Right cardiac atrium (tissue), 5 donors: ENCODE measurements at places on chromosomes 2 and 18. TPM values are rescaled to one million over a fixed set of nuclear protein-coding genes. Genes with fewer than 3 reads are reported as not detected.

DNA sequence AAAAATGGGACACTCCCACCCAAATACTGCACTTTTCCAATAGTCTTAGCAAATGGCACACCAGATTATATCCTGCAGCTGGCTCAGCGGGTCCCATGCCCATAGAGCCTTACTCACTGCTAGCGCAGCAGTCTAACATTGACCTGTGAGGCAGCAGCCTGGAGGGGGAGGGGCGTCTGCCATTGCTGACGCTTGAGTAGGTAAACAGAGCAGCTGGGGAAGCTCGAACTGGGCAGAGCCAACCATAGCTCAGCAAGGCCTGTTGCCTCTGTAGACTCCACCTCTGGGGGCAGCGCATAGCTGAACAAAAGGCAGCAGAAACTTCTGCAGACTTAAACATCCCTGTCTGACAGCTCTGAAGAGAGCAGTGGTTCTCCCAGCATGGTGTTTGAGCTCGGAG is 110.4 kb downstream of the CTIF start:
- no peak for DNase-seq

DNA sequence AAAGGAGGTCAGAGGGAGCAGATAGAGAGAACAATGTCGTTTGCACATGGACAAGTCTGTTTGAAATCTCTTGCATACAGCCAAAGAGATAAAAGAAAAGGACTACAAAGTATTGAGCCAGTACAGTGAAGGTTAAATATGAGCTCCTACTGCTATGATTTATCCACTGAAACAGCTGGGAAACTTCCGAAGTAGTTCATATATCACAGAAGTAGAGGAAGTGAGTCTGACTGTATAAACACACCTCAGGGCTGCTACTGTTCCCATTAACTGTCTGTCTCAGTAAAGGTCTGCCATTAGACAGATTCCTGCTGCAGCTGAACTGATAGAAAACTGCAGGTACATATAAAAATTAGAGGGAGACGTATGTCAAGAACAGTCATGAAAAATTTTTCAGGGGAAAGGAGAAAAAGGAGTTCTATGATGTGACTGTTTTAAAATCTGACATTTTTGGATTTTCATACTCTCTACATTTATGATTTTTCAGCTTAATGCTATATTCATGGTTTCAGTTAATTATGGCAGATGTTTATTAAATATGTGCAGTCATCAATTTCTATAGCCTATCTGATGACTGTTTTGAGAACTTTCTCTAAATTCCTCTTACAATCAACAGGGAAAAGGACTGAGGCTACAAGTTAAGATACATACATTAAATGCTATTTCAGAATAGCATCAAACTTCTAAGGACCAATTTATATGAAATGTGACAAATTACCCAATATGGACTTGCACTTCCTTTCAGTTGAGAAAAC is 364.7 kb downstream of the ERBB4 start:
- no peak for DNase-seq

DNA sequence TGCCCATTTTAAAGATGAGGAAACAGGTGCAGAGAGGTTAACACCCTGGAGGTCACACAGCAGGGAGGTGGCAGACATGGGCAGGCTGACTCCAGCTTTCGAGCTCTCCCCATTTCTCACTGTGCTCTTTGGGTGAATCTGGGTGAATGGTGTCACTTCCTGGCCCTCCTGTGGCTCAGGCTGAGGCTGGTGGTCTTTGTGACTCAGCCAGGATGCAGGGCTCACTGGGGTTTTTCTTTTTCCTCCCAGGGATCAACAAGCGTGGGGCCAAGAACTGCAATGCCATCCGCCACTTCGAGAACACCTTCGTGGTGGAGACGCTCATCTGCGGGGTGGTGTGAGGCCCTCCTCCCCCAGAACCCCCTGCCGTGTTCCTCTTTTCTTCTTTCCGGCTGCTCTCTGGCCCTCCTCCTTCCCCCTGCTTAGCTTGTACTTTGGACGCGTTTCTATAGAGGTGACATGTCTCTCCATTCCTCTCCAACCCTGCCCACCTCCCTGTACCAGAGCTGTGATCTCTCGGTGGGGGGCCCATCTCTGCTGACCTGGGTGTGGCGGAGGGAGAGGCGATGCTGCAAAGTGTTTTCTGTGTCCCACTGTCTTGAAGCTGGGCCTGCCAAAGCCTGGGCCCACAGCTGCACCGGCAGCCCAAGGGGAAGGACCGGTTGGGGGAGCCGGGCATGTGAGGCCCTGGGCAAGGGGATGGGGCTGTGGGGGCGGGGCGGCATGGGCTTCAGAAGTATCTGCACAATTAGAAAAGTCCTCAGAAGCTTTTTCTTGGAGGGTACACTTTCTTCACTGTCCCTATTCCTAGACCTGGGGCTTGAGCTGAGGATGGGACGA is 13.2 kb downstream of the ITM2C start:
- DNase-seq = no peak

DNA sequence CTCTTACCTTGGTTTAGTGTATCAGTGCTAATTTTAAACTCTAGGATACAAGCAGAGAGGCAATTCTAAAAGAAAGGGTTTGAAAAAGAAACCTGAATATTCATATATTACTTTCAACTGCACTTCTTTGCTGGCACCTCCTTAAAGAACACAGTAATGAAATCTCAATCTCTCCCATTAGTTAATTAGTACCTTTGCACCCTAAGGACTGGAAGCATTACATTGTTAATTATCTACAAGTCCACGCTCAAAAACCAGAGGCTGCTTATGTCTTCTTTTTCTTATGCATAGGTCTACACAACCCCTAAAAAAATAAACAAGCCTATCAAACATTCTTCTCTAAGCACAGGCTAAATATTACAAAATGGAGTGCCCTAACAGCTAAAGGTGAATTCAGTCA is 20.2 kb downstream of the EPHA4 start:
- DNase-seq = no peak

Gene FAM124B
- 0.61 TPM for polyA plus RNA-seq

Gene TWIST2
- 6.3 TPM for polyA plus RNA-seq
